Activated CD4-positive, alpha-beta T cell treated with anti-CD3 and anti-CD28 coated beads, Interleukin-2, amount 10 ng/mL, durations not matched to agents 24 days and 14 days (primary cell): ENCODE measurements at places on chromosomes 13 and 19. TPM values are rescaled to one million over a fixed set of nuclear protein-coding genes. Genes with fewer than 3 reads are reported as not detected.

The NCAN gene
- total RNA-seq, result 0.02 TPM in 1 of 2 replicates, not detected in the other

The OXGR1 gene
- not detected in 2 replicates for total RNA-seq

- H3K27ac ChIP-seq, result peak overlapping the region; percentile 41
- no peaks in the 10 kb centered on the region for H3K27me3 ChIP-seq
- no peak for DNase-seq
- peaks cover 52% of the 10 kb centered on the region for H3K4me1 ChIP-seq
- H3K36me3 ChIP-seq, result peaks cover 43% of the 10 kb centered on the region
Measured at GRCh38 chr19:47097396-47098201, 16.0 kb downstream of the ZC3H4 start.

DNA sequence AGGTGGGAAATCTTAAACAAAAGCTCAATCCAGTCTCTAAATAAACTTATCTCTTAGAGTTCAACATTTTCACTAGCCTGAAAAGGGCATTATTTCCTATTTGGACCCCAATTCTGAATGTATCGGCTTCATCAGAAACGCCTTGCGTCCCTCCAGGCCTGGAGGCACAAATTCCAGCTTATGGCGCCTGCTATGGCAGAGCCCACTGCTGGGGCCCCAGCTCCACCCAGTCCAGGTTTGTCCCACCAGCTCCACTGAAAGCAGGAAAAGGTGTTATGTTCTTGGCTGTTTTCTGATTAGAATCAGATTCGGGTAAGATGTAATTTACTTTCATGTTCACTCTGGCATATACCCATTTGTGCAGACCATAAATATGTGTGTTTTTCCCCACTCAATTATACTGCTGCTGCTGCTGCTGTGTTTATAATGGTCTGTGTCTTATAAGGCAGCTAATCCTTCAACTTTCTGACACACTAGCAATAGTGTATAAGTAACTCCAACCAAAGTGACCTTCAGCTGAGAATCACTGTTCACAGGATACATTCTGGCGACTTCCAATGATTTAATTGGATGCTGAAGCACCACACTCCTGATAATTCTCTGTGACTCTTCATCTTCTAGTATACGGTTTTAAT, 6.4 kb downstream of the IRS2 start:
- no peaks in the 10 kb centered on the region for H3K27me3 ChIP-seq
- H3K4me1 ChIP-seq, result peaks cover 35% of the 10 kb centered on the region
- H3K4me3 ChIP-seq, result peak overlapping the region; percentile 64
- peak; percentile 54 for DNase-seq
